ENCODE measurements at places on chromosomes 12 and 14.

GRCh38 chr14:92185559-92185958, 63.8 kb downstream of the CPSF2 start:
- no peak for DNase-seq

DNA sequence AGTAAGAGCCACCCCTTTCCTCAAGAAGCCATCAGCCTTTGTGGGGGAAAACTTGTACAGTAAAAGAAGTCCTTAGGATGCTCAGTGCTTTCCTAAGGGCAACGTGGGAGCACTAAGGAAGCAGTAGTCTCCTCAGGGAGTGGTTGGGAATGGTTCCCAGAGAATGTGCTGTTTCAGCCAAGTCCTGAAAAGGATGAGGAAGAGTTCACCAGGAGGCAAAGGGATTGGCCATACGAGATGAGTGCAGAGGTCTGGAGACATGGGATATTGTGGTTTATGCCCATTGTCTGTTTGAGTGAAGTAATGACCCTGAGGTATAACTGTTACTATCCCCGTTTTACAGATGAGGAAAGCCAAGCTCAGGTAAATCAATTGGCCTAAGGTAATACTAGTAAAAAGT, 86.0 kb upstream of the ATF1 start:
- DNase-seq = no peak

DNA sequence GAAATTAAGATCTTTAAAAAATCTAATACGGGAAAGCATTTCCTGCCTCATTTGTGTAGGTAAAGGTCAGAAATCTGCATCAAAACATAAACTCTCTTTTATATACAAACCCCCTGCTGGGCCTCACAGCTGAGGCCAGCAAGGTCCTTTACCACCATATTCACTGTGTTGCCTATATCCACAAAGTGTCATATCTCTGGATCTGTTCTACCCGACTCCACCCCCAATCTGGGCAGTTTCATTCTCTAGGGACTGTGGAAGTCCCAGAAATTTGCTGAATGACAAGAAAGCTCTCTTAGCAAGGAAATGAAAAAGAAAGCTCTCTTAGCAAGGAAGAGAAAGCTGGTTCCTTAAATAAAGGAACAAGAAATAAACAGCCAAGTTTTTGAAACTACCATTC, 301.7 kb downstream of the KCNH5 start:
- no peak for DNase-seq

GRCh38 chr12:111193496-111193895, 175.4 kb downstream of the PHETA1 start:
- DNase-seq = no peak

DNA sequence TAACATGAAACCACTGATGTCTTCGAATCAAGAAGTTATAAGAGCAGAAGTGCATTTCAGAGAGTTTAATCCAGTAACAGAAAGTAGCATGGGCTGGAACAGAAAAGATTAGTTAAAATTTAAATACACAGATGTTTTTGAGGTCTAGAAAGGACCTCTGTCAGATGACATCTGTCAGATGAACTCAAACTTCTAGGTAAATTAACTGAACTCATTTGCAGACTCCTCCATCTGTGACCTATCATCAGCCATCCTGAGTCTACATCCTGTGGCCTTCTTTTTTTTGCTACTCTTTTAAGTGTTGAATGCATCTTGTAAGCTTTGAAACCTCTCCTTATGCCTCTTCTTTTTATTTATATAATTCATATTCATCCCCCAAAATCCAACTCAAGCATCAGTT, 53.3 kb downstream of the C2CD5 start:
- no peak for DNase-seq

- DNase-seq = peak; percentile 67
These were observed 2.1 kb downstream of the DDN start for GRCh38 chr12:48996794-48997718.

GRCh38 chr12:1634590-1635191, 5.7 kb downstream of the WNT5B start:
- DNase-seq = peak; percentile 60

DNA sequence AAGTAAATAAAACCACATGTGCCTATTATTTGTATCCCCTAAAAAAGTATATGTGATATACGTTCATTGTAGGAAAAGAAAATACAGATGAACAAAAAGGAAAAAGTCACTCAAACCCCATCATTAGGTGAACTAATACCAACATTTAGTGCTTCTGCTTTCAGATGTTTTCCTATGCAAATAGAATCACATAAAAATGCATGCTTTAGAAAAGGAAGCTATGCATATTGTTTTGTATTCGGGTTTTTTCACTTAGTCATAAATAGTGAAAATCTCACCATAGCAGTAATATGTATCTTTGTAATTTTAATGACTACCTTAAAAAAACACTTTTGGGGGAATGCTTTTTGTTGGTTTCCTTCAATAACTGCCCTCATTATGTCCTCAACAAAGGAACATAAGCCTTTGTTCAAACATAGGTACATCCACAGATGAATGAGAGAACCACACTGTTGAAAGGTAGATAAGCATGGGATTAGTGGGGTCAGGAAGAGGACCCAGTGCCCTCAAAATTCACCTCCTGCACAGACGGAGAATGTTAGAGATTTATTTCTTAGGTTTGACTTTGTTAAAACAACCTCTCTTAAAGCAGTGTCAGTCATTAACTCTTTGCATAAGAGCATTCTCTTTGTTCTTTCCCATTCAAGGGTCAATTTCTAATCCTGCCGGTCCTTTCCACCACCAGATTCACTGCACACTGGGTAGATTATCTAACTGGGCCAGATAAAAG, 6.5 kb downstream of the AMDHD1 start:
- DNase-seq = no peak

- DNase-seq = no peak
These were observed 28.0 kb upstream of the PLEKHG6 start for GRCh38 chr12:6282453-6282840.

DNA sequence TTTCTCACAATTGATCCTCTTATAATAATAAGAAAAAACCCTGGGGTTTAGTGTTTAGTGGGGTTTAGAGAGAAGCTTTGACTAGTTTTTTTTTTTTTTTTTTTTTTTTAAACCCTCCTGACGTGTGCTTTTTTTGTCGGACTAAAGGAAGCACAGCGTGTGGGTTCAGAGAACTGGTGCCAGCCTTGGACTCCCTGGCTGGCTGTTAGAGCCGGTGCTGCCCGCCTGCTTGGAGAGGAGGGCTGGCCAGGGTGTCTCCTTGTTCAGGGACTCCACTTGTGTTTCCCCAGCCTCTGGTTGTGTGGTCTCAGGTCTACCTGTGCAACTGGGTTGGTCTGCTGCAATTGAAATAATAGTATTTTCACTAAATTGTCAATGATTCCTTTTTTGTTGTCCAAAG, 54.1 kb upstream of the ASPG start:
- DNase-seq = no peak

- DNase-seq = no peak
These were observed 4.6 kb upstream of the ALX1 start for GRCh38 chr12:85275374-85275773.

GRCh38 chr12:49616533-49617219, 6.7 kb upstream of the PRPF40B start:
- no peak for DNase-seq

GRCh38 chr12:49358483-49359141, 8.7 kb upstream of the SPATS2 start:
- peak; percentile 76 for DNase-seq

DNA sequence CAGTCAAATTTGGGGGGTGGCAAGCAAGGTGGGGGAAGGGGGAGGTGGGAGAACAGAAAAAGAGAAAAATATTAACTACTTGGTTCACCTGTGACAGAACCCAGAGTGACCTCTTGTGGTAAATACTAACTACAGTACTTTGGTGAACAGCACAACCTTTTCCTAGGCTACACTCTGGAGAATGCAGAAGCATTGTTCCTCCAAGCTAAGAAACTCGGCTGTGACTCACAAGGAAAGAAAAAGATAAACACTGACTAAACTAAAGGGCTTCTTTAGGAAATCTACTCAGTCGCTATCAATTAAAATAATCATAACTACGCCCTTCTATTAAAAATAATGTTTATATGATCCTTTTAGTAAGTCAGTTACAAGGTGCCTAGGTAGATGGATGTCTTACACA, 5.4 kb downstream of the KCNH5 start:
- no peak for DNase-seq

DNA sequence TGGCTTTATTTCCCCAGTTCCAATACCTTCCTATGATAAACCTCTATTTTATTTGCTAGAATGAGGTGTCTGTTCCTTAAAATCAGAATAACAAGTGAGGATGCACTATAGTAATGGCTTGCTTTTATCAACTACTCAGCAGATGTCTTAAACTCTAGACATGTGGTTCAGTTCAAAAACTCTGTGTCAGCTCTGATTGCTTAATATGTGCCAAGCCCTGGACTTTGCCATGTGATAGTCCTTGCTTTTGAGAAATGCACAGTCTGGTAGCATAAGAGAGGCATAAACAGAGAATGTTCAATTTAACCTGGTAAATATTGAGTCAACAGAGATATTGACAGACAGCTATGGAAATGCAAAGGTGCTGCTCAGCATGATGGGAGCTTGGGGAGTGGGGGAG, 254.8 kb downstream of the PDZRN4 start:
- no peak for DNase-seq

DNA sequence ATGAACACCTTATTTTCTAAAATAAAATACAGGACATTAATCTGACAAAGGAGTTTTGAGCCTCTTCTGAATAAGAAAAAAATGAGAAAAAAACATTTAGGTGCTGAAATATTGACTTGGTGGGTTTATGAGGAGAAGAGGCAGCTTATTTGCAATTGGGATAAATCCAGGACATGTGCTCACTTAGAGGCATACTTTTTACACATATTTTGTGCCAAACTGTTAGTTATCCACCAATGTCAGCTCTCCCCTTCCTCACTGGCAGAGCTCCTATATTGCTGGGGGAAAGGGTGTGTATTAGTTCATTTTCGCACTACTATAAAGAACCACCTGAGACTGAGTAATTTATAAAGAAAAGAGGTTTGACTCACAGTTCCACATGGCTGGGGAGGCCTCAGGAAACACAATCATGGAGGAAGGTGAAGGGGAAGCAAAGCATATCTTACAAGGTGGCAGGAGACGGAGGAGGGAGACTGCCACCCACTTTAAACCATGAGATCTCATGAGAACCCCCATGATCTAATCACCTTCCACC, 135.4 kb upstream of the EGLN3 start:
- DNase-seq = no peak

DNA sequence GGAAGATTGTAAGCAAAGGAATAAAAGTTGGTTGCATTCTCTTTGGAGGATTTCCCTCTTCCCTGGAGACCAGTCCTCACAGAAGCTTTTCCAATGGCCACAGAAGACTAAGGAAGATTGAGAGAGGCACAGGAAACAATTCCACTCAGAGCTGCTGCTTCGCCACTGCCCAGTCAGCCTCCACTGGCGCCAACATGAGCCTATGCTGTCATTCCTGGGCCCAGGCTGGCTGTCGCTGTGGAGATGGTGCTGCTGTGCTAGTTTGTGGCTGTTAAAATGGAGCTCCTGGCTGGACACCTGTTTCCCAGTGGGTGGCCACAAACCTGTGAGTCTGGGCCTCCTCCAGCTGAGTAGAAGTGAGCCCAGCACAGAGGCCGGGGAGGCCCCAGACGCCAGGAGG, 6.6 kb downstream of the P2RX7 start:
- no peak for DNase-seq

GRCh38 chr12:41184864-41185263, 3.3 kb upstream of the PDZRN4 start:
- DNase-seq = no peak

DNA sequence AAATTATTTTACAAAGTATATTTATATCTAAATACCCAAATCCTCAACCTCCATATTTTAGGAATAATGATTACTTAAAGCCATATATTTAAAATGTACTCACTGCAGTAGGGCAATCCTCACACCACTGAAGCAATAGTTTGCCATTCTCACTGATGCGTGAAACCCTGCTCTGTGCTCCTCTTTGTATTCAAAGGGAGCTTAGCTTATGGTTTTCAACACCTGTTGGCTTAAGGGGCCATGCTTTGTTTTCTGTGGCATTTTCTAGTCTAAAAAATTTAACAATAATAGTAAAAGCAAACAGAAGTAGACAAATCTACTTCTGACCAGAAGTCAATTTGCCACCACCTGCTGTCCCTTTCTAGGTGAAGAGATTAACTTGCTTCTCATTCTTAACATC, 294.6 kb downstream of the FLRT2 start:
- DNase-seq = no peak

DNA sequence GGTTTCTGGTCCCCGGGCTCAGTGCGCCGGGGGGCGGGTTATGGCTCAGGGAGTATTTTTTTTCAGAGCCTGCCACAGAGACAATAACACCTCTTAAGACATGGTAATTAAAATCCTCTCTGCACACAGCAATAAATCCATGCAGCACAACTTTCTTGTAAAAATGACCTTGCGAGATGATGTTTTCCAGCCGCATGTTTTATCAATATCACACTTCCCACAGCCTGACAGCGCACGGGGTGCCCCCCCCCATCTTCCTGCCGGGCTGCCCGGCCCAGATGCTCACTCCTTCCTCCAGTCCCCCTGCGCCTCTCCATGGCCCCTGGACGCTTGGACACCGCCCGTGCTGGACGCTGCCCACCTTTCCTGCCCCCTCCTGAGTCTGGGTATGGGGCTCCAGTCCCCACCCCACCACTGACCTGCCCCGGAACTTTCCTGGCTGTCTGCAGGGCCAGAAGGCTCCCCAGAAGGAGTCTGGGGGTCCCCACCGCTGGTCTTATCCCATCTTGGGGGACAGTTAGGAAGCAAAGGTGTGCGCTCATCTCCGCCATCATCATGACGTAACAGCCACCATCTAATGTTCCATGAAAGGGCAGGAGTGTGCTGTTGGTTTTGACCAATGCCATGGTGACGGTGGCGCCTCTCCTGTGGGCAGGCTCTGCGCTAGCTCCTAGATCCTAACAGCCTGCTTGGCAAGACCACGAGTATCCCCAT, 182.9 kb downstream of the KIF26A start:
- DNase-seq = no peak

GRCh38 chr12:106343214-106343528, 14.4 kb upstream of the POLR3B start:
- DNase-seq = no peak

DNA sequence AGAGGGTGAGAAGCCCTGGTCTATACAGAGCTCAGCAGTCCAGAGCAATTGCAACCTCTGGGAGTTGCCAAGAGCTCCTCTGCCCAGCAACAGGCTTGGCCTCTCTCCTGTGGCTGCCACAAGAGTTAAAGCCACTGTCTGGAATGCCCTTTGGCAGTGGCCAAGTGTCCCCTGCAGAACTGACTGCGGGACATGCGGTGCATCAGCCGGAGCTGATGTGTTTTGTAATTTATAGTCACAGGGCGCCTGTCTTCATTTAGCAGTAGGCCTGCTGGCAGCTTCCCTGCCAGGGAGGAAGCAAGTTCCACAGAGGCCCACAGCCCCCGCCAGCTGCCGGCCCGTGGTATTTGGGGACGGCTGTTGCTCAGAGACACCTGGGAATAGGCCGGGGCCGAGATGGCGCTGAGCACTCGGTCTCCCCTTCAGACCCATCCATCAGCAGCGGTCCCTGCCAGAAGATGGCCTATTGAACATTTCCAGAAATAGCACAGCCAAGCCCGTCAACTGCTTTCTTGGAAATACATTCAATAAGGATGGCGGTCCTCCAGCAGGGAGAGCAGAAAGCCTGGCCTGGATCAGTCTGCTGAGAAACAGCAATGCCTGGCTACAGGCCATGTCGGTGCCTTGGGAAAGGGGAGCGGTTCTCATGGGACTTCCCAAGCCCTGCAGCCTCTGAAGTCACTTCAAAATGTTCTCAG, 217.4 kb downstream of the CRADD start:
- no peak for DNase-seq

All from CD4-positive, alpha-beta T cell treated with Interleukin-12 subunit alpha and Interleukin-12 subunit beta, for 1 hour (primary cell).